ENCODE measurements at places on chromosomes 13 and 19.
A peak's percentile ranks its signal among the peaks of the same experiment; 100 is the strongest.

GRCh38 chr13:47291107-47291656, 394.3 kb upstream of the HTR2A start:
- DNase-seq: no peak

GRCh38 chr13:48155848-48156247, 60.9 kb upstream of the MED4 start:
- DNase-seq: no peak

DNA sequence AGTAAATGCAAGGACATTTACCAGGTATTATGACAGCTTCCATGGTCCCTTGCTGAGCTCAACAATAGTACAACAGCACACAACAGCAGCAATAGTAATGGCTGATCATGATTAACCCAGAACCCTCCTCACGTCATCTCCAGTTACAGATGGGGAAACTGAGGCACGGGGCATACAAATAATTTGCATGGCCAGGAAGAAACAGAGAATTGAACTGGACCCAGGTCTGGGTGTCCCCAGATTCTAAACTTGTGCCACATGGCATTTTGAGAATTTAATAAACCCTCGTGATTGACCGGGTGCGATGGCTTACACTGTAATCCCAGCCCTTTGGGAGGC, 7.2 kb downstream of the MAST3 start:
- no peak for DNase-seq

- no peak for DNase-seq
These were observed 158.4 kb upstream of the FNDC3A start for GRCh38 chr13:48817166-48817802.

DNA sequence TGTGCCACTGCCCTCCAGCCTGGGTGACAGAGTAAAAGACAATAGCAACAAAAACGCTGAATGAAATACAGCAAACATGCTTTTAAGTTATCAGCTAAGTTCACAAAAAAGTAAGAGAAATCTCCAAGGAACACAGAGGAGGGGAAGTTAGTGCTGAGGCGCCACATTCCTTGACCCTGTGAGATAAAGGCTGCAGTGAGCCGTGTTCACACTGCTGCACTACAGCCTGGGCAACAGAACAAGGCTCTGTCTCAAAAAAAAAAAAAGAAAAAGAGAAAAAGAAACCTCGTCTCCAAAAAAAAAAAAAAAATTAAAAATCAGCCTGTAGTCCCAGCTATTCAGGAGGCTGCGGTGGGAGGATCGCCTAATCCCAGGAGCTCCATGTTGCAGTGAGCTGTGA, 16.3 kb upstream of the DOCK6 start:
- no peak for DNase-seq

DNA sequence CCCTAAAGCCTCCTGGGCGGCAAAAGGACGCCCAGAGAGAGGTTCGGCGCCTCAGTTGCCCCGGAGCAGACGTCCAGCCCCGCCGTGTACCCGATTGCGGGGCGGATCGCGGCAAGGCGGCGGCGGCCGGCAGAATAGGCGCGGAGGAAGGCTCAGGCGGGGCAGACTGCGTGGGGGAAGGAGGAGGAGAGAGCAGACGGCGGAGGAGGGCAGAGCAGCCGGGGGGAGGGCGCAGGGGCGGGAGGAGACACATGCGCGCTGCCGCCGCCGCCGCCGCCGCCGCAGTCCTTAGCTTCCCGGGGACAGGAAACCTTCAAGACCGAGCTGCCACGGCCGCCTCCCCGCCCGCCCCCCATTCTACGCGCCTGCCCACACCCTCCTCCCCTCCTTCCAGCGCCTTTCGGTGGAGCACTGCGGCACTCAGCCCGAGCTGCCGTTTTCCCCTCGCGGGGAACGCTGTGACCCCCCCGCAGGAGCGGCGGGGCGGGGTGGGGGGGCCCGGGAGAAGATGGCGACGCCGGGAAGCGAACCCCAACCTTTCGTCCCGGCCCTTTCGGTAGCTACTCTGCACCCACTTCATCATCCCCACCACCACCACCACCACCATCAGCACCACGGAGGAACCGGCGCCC, at the start of gene LRCH1:
TSS of gene LRCH1 (plus strand) at position 282 of the 632 bp plus-strand sequence. CDS start at position 509, 227 bp downstream.
- DNase-seq: peak; percentile 91

GRCh38 chr13:35781036-35782000, 304.8 kb upstream of the MAB21L1 start:
- DNase-seq: no peak

GRCh38 chr19:32457571-32458158, 52.1 kb downstream of the DPY19L3 start:
- DNase-seq: no peak

DNA sequence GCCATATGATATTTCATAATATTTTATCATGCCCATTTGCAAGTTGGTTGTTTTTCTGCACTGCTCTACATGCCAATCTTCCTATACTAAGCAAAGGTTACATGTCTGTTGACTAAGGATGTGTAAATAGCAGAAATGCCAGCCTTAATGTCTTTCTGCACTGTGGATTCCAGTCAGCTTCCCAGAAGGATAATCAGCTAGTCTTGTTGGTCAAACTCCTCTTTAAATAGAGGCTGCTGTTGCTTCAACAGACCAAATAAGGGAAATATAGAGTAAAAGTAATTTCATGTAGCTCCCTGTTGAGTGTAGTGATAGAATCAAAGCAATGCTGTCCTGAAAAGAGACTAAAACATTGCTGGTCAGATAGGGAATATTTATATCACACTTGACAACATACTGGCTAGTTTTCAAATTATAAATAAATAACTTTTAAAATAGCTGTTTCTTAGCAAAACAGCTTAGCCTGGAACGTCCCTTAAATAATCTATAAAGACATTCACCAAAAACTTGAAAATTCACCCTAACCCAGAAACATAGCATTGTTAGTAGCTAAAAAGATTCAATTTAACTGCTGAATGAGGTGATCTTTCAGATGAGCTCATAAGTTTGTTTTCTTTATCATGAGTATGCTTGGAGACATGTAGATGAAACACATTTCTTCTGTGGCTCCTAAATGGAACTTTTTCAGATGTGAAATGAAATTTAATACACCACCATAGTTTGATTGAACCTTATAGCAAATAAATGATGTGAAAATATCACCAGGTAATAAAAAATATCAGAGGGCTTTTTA, 56.6 kb downstream of the FRY start:
- DNase-seq: peak; percentile 62

DNA sequence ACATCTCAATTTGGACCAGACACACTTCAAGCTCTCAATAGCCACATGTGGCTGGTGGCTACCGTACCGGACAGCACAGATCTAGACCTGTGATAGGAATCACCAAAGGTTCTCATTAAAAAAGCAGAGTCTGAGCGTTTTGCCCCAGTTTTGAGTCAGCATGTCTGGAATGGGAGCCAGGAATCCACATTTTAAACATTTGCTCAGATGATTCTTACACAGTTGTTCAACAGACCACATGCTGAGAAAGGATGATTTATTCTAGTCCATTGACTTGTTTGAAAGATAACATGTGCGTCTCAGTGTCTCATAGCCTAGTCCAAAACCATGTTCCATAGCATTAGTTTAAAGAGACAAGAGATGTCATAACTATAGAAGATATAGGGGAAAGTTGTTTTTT, 53.4 kb downstream of the FLT3 start:
- DNase-seq: no peak

DNA sequence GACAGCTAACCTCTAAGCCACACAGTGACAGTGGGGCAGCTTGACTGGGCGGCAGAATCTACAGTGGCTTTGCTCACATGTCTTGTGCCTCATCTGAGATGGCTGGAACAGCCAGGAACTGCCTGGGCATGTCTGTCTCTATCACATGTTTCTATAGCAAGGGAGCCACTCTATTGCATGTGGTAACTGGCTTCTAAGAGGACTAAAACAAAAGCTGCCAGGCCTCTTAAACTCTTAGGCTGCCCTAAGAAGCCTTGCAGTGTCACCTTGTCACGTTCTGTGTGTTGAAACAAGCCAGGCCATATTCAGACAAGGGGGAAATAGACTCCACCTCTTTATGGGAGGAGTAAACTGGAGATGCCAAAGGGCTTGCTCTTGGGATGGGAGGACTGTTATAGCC, 122.9 kb upstream of the MAB21L1 start:
- no peak for DNase-seq

All from NCI-H69 (cell line).